ENCODE measurements at places on chromosomes 12 and 14.

- no peaks in the 10 kb centered on the region for H3K4me1 ChIP-seq
- H3K36me3 ChIP-seq: no peaks in the 10 kb centered on the region
- no peak overlapping the region for H3K27ac ChIP-seq
- no peak overlapping the region for H3K4me3 ChIP-seq
Measured at GRCh38 chr14:104280085-104280901, 141.9 kb downstream of the KIF26A start.

GRCh38 chr12:95054206-95054605 is 19.2 kb downstream of the NR2C1 start:
- no peak overlapping the region for H3K4me3 ChIP-seq
- no peak for DNase-seq
- no peaks in the 10 kb centered on the region for H3K27me3 ChIP-seq
- no peak overlapping the region for H3K27ac ChIP-seq

DNA sequence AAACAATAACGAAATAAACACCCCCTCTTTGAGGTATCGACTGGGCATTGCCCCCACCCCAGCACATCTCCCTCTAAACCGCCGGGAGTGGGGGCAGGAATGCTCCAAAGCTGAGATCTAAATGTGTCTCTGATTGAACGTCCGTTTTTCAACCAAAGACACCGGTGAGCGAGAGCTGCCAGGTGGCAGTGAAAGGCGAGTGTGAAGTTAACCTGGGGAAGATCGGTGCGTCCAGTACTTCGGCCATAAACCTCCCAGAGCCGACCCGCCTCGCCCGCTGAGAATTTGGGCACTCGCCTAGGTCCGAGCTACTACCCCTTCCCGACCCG is 625 bp downstream of the ANGEL1 start:
- no peak for DNase-seq
- peaks cover 5% of the 10 kb centered on the region for H3K36me3 ChIP-seq
- H3K4me1 ChIP-seq: no peaks in the 10 kb centered on the region
- H3K4me3 ChIP-seq: peak overlapping the region; percentile 56

- H3K27me3 ChIP-seq: no peaks in the 10 kb centered on the region
- peak; percentile 80 for DNase-seq
- H3K36me3 ChIP-seq: no peaks in the 10 kb centered on the region
Measured at GRCh38 chr12:24496755-24497154, 452.1 kb downstream of the BCAT1 start.

DNA sequence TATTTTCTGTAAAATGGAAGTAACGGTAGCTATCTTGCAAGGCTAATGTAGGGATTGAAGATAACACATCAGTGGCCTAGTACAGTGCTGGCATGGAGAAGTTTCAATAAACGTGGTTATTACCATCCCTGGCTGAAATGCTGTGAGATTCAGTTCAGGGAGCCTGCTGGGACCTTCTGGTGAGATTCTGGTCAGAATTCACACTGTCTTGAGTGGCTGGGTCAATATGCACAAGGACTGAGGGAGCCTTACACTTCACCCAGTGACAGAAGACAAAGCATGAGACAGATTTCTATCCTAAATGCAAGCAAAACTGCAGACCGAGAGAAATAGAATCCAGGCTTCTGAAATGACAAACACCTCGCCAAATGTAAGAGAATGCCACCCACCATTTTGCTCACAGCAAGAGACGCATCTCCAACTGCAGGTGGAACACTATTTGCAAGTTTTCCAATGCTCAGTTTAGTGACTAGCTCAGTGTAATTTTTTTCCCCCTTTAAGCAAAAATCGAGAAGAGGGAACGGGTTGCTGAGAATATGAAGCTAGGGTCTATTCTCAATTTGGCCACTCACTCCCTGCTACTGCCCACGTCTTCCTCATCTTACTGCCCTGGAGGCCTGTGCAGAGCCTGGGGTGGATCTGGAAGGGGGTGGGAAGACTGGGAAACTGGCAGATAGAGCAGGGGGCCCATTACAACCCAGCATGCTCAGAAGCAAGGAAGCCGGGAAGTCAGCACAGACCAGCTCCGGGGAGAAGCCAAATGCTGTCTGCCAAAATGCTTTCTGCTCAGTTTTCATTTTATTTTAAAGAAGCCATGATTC is 201.3 kb downstream of the TTC7B start:
- H3K4me3 ChIP-seq: no peak overlapping the region
- no peaks in the 10 kb centered on the region for H3K4me1 ChIP-seq
- H3K27ac ChIP-seq: no peak overlapping the region
- peaks cover 9% of the 10 kb centered on the region for H3K36me3 ChIP-seq

DNA sequence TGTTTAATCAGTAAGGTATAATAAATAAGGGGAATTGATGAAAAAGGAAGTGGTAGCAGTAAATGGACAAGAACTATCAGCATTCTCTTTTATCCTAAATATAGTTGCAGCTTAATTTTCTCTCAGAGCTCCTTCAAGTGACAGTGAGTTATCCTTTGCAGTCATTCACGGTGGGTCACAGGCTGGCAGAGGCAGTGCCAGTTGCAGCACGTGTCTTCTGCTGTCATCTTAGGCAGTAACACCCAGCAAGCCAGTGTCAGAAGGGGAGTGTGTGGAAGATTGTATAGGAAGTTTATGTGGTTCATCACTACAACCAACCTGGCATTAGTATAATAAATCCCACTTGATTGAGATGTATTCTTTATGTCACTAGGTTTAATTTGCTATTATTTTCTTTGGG is 170.0 kb downstream of the CCDC91 start:
- DNase-seq: no peak
- no peaks in the 10 kb centered on the region for H3K36me3 ChIP-seq
- H3K27ac ChIP-seq: no peak overlapping the region
- H3K4me1 ChIP-seq: no peaks in the 10 kb centered on the region

- no peak overlapping the region for H3K4me3 ChIP-seq
- H3K27me3 ChIP-seq: peaks cover 58% of the 10 kb centered on the region
- no peaks in the 10 kb centered on the region for H3K36me3 ChIP-seq
- no peak overlapping the region for H3K27ac ChIP-seq
- H3K4me1 ChIP-seq: peaks cover 2% of the 10 kb centered on the region
Measured at GRCh38 chr14:104935955-104936354, 11.3 kb downstream of the PLD4 start.

- H3K4me3 ChIP-seq: no peak overlapping the region
- H3K4me1 ChIP-seq: peaks cover 15% of the 10 kb centered on the region
- DNase-seq: no peak
- H3K27me3 ChIP-seq: no peaks in the 10 kb centered on the region
- H3K27ac ChIP-seq: no peak overlapping the region
Measured at GRCh38 chr14:31969699-31970240, 107.3 kb upstream of the ARHGAP5 start.

- no peaks in the 10 kb centered on the region for H3K36me3 ChIP-seq
- H3K4me1 ChIP-seq: peaks cover 19% of the 10 kb centered on the region
- no peak overlapping the region for H3K27ac ChIP-seq
- H3K4me3 ChIP-seq: no peak overlapping the region
Measured at GRCh38 chr14:72604133-72604532, 289.8 kb downstream of the DPF3 start.

DNA sequence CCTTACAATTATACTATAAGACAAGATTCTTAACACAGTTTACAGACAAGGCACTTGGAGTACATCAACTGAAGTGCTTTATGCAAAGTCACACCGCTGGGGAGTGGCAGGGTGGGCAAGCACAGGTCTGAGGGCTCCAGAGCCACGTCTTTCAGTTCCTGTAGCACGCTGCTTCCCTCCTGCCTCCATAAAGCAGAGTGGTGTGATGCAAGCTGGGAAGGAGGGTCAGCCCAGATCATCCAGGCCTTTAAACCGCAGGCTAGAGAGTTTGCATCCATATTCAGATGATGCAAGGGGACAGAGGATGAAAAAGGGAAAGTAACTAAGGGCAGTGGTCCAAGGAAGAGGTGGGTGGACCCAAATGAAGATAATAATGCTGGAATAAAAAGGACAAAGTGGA is 132.6 kb downstream of the ITPR2 start:
- peaks cover 8% of the 10 kb centered on the region for H3K4me1 ChIP-seq
- no peak for DNase-seq
- no peak overlapping the region for H3K27ac ChIP-seq
- H3K36me3 ChIP-seq: no peaks in the 10 kb centered on the region
- no peak overlapping the region for H3K4me3 ChIP-seq
- H3K27me3 ChIP-seq: no peaks in the 10 kb centered on the region

- peak; percentile 5 for DNase-seq
- H3K4me1 ChIP-seq: no peaks in the 10 kb centered on the region
- H3K27me3 ChIP-seq: no peaks in the 10 kb centered on the region
- no peak overlapping the region for H3K4me3 ChIP-seq
- H3K27ac ChIP-seq: no peak overlapping the region
- no peaks in the 10 kb centered on the region for H3K36me3 ChIP-seq
Measured at GRCh38 chr12:18224745-18225144, 36.6 kb upstream of the PIK3C2G start.

DNA sequence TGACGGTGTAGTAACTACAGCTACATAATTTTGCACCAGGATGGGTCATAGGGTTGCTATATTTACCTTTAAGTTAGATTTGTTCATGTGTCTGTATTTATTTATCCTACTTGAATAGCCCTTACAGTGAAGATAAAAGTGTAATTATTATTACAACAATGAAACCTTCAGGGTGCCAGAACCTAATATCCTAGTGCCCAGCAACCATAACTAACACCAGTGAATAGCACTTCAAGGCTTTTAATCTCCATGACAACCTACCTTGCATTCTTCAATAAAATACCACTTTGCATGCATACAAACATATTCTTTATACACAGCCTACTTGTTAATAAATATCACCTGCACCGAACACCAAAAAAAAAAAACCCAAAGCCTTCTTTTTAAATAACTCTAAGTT is 58.7 kb upstream of the G2E3 start:
- H3K4me1 ChIP-seq: no peaks in the 10 kb centered on the region
- no peak overlapping the region for H3K27ac ChIP-seq
- no peak overlapping the region for H3K4me3 ChIP-seq
- H3K27me3 ChIP-seq: no peaks in the 10 kb centered on the region

- H3K27ac ChIP-seq: no peak overlapping the region
- no peaks in the 10 kb centered on the region for H3K27me3 ChIP-seq
- no peaks in the 10 kb centered on the region for H3K4me1 ChIP-seq
- no peak overlapping the region for H3K4me3 ChIP-seq
- DNase-seq: peak; percentile 68
- H3K36me3 ChIP-seq: no peaks in the 10 kb centered on the region
Measured at GRCh38 chr12:107131832-107132616, 38.7 kb upstream of the CRY1 start.
